ENCODE measurements at places on chromosomes 5 and 9.

GRCh38 chr5:150159741-150160179 lies 4.1 kb upstream of the PDGFRB start:
- no peak for DNase-seq

GRCh38 chr5:170200876-170201275 lies 31.9 kb upstream of the C5orf58 start:
- no peak for DNase-seq

GRCh38 chr5:158559643-158560042 lies 540.1 kb downstream of the EBF1 start:
- DNase-seq = peak; percentile 25

GRCh38 chr9:111980398-111980797 lies 83.8 kb downstream of the UGCG start:
- no peak for DNase-seq

- no peak for DNase-seq
Observed at GRCh38 chr5:54867310-54867944, 118.0 kb downstream of the ESM1 start.

GRCh38 chr9:4416467-4416866 lies 73.8 kb upstream of the SLC1A1 start:
- DNase-seq = no peak

GRCh38 chr5:72555871-72556270 lies 48.7 kb upstream of the ZNF366 start:
- no peak for DNase-seq

DNA sequence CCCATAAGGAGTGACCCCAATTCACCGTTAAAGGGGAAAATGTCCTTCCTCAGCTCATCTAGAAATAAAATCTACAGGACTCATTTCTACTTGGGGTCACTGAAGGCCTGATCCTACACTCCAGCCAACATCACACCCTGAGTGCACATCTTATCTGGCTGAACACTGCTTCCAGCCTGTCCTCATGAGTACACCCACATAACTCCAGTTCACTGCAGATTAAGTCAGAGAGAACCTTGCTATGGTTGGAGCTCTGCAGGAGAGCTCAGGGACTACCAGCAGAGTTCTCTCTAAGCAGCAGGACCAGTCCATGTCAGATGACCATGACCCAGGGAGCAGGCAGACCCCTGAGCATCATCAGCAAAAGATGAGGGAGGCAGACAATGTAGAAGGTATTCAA lies 126.9 kb upstream of the MAP3K1 start:
- DNase-seq = no peak

GRCh38 chr9:85600675-85601263 lies 141.0 kb downstream of the AGTPBP1 start:
- no peak for DNase-seq

DNA sequence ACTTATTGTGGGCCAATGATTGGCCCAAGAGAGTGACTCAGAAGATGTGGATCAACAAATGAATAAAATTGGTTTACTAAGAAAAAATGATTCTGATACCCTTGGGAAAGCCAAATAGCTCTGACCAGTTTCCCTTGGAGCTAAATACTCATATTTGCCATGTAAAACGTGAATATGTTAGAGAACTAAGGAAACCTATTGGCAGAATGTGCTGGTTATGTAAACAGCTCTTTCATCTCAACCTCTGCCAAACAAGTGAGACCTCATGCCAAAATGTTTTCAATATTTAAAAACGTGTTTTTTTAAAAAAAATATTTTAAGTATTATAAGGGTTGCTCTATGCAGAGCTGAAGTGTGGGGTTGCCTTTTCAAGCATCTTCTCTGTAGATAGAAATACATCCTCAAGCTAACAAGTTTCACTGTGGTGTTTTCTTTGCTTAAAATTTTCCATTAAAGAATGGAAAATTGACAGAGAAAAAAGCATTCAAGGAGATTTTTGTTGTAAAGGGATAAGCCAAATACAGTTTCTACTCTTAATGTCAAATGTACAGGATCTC lies 186.9 kb upstream of the TUT7 start:
- DNase-seq = no peak

DNA sequence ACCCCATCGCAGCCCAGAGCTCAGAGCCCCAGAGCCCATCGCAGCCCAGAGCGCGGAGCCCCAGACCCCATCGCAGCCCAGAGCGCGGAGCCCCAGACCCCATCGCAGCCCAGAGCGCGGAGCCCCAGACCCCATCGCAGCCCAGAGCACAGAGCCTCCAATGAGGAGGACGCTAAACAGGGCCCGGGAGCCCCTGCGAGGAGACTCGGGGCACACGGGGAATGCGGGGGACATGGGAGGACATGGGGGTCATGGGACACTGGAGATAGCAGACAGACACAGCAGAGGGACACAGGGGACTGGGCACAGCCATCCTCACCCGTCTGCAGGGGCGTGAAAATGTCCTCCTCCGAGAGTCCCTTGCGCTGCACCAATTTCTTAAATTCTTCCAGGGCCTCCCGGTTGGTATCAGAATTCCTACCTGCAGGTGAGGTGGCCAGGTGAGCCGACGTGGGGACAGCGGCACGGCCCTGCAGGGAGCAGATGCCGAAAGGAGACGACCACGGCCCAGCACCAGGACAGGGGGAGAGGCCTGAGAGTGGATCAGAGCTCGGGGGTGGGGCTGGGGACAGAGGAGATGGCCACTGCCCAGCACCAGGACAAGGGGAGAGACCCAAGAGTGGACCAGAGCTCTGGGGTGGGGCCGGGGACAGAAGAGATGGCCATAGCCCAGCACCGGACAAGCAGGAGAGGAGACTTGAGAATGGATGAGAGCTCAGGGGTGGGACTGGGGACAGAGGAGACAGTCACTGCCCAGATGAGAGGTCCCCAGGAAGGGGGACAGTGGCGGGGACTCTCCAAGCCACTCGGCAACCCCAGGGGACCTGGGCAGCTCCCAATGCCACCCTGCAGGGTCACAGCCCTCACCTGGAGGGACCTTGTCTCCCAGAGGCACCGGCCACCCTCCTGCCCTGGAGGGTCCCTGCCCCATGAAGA lies 2.8 kb downstream of the OBP2B start:
- no peak for DNase-seq

GRCh38 chr5:135534609-135535419 lies 950 bp downstream of the NEUROG1 start:
- no peak for DNase-seq

DNA sequence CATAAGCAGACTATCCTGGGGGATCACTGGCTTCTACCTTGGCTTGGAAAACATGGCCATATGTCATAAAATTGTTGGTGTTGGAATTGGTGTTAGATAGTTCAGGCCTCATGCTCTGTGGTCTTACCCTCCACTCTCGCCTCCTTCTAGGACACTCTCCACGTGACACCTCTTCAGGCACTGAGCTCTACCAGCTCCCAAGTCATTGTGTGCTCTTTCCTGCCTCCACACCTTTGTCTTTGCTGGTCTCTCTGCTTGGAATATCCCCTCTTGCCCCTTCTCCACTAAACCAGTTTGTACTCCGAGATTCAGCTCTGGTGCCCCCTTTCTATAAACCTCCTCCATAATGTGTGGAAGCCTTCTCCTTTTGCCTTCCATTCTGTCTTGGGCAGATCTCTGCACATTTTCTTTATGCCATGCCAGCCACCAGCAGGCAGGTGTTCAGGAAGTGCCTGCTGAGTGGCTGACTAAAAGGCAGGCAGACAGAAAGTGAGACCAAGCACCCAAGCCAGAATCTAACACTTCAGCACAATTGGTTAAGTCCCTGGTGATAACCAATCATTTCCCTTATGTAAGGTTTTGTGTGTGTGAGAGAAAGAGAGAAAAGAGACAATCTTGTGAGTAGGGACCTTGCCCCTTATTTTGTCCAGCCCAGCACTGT lies 37.7 kb downstream of the SAR1B start:
- peak; percentile 61 for DNase-seq

- peak; percentile 26 for DNase-seq
Observed at GRCh38 chr9:19665146-19665863, 123.5 kb downstream of the SLC24A2 start.

- DNase-seq = no peak
Observed at GRCh38 chr9:4769321-4770080, 23.2 kb upstream of the RCL1 start.

GRCh38 chr5:80143491-80143890 lies 108.3 kb downstream of the THBS4 start:
- DNase-seq = no peak

- peak; percentile 98 for DNase-seq
Observed at GRCh38 chr9:113516840-113517577, 53.5 kb downstream of the RGS3 start.

GRCh38 chr9:85522459-85523092 lies 219.2 kb downstream of the AGTPBP1 start:
- DNase-seq = no peak

- DNase-seq = no peak
Observed at GRCh38 chr5:150622157-150622556, 18.3 kb upstream of the SYNPO start.

DNA sequence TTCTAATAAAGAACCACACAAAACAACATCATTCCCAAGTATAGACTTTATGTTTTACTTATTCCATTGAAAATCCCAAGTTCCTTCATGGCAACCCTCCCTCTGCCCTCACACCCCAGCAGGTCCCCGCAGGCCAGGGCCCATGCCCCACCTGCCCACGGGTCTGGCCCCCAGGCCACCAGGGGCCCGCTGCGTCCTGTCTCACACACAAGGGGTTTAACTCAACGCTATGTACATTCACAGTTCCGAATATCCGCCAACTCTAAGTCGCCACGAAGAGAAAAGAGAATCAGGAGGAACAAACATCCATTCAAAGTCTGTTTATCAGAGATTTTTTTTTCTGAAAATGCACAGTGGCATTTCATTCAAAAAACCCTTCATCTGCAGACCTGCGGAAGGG lies 16.2 kb upstream of the SLC6A3 start:
- DNase-seq = no peak

DNA sequence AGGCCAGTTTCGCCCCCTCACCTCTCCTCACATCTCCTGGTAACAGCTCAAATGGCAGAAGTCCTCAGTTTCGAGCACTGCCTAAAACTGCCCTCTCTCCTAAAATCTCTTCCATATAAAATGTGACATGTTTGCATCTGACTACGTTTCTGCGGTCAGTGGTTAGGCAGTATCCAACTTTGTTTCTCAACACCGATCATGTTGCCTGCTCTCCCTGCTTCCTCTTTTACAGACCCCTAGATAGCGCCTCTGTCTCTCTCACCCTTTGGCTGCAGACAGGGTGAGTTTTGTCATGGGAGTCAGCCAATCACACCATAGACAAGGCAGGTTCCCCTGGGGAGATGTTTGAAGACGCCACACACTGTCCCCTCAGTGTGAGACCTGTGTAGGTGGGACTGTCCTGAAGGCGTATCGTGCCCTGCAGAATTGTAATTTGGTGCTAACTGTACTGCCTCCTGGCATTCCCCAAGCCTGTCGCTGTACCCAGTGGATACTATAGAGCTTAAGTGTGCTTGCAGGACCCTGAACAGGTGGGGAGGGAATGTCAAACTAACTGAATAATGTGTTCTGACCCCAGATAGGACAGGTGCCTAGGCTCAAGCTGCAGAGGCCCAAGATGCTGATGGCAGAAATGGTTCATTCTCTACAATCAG lies 1.1 kb downstream of the HEXB start:
- peak; percentile 26 for DNase-seq

- no peak for DNase-seq
Observed at GRCh38 chr9:136200424-136200823, 4.5 kb downstream of the LHX3 start.

DNA sequence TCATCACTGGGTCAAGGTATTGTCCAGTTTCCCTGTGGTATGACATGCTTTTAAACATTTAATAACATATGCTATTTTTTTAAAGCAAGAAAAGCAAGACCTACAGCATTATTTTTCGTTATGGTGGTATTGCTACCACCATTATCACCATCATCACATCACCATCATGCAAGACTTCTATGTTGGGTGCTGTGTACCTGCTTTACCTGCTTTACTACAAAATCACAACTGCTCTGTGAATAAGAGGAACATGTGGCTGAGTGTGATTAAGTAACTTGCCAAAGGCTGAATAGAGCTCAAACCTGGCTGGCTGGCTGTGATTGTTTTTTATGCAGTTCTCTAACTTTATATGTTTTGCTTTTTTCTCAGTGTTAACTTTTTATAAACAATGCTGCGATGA lies 140.8 kb upstream of the CLINT1 start:
- no peak for DNase-seq

DNA sequence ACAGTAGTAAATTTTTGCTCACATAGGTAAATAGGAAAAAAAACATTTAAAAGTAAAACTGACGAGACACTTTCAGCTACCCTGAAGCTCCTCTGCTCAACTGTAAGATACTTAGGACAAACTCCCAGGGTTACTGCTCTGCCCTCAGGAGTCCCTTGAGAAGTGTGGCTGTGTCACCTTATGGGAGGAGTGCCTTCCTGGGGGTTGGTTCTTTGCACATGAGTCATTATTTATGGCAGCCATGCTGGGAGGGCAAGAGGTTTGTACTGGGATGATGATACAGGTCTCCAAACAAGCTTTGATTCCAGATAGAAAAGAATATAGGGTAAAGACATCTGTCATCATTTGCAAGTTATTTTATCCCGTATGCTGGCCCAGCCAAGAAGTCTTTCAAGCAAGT lies 45.9 kb downstream of the TTC1 start:
- no peak for DNase-seq

DNA sequence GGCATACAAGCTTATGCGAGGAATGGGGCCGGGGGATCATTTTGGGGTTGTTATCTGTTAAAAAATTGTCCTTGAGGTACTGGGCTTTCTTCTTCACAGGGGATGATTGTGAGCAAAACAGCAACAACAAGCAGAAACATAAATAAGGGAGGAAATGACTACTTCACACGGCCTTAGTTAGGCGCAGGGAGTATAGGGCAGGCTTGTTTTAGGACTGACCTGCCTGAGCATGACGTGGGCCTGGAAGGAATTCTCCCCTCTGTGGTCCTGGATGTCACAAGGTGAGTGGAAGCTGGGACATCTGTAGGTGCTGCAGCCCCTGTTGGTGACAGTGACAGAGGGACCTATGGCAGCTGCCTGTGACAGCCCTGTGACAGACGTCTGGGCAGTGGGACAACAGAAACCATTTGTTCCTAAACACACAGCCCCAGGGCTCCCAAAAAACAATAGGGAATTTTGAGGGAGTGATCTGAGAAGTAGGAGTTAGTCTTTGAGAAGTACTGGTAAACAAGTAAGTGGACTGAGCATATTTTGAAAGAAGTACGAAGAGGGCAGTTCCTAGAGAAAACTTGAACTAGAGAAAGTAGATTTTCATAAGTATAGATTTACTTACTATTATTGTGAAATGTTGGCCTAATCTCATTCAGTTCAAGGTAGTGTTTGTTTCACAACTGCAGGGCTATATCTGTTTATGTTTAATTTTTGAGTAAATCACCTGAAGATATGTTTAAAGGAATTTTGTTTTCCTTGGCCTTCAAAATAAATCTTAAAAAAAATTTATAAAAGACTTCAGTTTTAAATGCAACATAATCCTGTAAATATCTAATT lies 113.1 kb downstream of the KDM4C start:
- DNase-seq = no peak

GRCh38 chr5:63961598-63962161 lies 565 bp downstream of the HTR1A start:
- no peak for DNase-seq

GRCh38 chr9:9117866-9118265 lies 1318.3 kb upstream of the DMAC1 start:
- no peak for DNase-seq

- DNase-seq = no peak
Observed at GRCh38 chr9:107486674-107487520, 2.7 kb downstream of the KLF4 start.
